ENCODE measurements at places on chromosomes 7 and 10.
A peak's percentile ranks its signal among the peaks of the same experiment; 100 is the strongest.

DNA sequence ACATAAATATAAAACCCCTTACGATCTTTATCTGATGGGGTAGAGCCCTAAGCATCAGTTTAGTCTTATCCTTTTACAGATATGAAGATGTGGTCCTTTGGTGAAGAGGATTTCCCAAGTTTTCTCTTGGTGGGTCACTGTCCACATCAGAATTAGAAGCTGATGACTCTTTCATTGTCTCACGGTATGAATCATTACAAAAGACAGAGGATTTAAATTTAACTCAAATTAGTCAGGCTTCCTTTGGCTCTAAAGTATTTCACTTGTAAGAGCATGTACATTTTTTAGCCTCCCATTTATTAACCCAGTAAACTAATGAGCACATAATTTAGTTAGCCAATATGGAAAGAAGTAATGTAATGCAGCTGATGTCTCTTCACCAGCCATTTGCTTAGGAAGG, 49.9 kb upstream of the TMEM26 start:
- DNase-seq: no peak

GRCh38 chr7:119270045-119270464, 1002.9 kb upstream of the KCND2 start:
- DNase-seq: no peak

DNA sequence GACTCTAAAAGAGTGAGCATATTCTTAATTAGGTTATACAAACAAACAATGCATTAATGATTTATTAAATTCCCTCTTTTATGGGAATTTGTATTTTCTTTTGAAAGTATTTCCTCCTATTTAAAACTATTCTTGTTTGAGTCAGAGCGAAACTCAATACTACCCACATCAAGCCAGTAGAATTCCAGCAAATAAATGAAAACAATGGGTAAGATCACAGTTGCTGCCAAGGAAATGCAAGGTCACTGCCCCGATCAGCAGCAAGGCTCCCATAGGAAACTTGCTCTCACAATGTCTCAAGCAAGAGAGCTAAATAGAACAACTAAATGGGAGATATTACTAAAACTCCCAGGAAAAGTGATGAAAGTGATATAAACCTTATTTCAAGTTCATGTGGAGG, 206.3 kb downstream of the THSD7A start:
- DNase-seq: no peak

DNA sequence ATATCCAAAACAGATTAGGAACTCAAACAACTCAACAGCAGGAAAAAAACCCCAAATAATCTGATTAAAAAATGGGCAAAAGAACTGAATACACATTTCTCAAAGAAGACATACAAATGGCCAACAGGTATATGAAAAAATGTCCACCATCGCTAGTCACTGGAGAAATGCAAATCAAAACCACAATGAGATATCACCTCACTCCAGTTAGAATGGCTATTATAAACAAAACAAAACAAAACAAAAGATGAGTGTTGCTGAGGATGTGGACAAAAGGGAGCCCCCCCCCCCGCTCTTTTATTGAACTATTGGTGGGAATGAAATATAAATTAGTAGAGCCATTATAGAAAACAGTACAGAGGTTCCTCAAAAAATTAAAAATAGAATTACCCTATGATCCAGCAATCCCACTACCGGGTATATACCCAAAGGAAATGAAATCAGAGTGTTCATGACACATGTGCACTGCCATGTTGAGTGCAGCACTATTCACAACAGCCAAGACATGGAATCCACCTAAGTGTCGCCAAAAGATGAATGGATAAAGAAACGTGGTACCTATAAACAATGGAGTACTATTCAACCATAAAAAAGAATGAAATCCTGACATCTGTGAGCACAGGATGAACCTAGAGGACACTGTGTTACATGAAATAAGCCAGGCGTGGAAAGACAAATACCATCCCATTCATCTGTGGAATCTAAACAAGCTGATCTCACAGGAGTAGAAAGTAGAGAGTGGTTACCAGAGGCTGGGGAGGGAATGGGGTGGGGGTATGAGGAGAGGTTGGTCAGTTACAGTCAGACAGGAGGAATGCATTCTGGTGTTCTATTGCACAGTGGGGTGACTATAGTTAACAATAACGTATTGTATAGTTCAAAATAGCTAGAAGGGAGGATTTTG, 78.1 kb upstream of the RHEB start:
- no peak for DNase-seq

GRCh38 chr10:122362621-122363020, 11.9 kb upstream of the PLEKHA1 start:
- no peak for DNase-seq

GRCh38 chr10:27513451-27514191, 9.5 kb downstream of the RAB18 start:
- DNase-seq: no peak

GRCh38 chr7:11194492-11194891, 220.8 kb downstream of the PHF14 start:
- DNase-seq: no peak

DNA sequence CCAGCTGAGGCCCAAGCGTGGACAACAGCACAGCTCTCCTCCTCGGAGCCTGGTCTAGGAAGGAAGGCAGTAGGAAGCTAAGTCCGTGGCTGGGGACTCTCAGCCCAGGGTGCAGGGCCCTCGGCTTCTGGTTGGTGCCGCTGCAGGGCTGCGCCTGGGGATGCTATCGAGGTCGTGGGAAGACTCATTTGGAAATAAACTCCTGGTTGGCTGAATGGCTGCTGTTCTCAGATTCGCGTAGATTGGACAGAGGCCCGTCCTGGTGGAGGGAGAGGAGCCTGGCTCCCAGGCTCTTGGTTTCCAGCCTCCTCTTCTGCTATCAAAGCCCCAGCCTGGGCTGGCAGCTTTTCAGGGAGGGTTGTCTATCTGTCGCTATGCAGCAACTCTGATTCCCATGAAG, 152.6 kb upstream of the FZD8 start:
- no peak for DNase-seq

DNA sequence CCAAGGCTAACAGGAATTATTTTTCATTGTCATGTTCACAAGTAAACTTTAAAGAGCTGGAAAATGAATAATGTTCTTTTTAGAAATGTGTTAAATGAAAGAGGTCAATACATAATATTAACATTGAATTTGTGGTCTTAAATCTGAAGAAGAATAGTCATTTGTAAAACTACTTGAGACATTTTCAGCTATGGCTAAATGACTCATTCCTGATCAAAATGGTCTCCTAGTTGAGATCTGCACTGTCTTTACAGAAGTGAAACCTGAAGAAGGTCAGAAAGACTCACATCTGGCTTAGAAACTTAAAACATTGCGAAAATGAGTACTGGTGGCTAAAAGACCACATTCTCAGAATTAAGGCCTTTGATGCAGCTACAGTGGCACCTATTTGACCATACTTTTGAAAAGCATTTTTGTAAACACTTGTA, 5.9 kb downstream of the PIK3CG start:
- no peak for DNase-seq

GRCh38 chr10:46530249-46531186, 25.9 kb downstream of the GPRIN2 start:
- DNase-seq: no peak

DNA sequence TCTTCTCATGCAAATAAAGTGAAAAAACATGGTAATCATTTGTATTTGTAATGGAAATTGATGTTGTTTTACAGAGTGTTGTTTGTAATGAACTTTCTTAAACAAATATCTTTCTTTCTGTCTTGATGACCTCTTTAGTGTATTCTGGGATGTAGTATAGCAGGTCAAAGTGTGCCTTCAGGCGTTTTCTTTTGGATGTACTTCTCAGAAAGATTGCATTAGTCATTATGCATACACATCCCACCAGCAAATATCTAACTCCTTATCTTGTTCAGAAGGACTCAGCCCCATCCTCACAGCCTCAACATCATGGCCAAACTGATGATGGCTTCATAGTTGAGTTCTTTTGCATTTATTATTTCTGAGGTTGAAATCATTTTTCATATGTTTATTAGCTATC, 124.7 kb downstream of the LRRC18 start:
- no peak for DNase-seq

DNA sequence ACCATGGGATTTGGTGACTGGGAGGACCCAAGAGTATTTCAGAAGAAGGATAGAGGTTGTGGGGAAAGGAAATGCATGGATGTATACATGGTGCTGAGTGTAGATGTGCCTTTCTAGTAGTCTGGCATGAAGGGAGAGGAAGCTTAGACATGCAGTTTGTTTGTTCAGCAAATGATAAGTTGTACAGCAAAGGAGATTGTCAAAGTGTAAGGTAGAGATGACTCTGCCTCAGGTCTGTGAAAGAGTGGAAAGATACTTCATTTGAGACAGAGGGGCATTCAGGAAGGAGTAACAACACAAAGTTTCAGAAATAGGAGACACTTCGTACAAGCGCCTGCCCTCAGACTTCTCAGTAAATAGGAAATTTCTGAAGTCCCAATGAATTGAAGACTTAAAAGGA, 152.3 kb downstream of the CELF2 start:
- no peak for DNase-seq

DNA sequence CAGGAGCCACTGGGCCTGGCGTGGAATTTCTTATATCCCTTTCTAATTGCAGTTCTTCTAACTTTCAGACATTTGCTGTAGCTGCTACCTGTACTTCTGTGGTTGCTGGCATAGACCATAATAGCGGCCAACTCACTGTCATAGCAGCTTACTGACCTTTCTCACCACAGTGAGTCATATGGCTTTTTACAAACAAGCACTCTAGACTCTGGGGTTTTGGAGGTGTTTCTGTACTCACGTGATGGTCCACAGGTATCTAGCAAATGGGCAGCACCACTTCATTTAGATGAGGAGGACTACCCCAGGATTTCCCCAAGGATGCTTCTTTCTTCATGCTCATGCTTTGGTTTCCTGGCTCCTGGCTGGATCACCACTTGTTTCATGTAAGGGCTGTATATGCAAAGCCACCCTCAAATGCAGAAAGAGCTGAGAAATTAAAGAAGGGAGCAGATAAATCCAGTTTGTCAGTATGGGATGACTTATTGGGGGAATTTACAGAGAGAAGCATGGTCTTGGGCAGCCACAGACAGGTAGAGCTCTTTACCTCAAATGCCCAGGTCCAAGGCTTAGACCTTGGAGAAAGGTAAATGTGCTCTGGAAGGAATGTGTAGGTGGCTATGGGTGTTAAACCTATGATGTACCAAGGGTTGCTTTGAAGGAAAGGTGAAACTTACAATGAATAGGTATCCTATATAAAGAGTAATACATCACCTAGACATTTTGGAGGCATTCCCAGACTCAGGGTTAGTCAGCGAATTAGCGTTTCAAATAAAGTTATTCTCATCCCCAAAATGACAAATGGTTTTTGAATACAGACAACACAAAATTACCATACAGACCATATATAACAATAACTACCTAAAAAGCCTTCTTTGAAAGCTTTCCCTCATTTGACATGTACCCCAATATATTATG, 15.9 kb upstream of the SLC25A16 start:
- no peak for DNase-seq

DNA sequence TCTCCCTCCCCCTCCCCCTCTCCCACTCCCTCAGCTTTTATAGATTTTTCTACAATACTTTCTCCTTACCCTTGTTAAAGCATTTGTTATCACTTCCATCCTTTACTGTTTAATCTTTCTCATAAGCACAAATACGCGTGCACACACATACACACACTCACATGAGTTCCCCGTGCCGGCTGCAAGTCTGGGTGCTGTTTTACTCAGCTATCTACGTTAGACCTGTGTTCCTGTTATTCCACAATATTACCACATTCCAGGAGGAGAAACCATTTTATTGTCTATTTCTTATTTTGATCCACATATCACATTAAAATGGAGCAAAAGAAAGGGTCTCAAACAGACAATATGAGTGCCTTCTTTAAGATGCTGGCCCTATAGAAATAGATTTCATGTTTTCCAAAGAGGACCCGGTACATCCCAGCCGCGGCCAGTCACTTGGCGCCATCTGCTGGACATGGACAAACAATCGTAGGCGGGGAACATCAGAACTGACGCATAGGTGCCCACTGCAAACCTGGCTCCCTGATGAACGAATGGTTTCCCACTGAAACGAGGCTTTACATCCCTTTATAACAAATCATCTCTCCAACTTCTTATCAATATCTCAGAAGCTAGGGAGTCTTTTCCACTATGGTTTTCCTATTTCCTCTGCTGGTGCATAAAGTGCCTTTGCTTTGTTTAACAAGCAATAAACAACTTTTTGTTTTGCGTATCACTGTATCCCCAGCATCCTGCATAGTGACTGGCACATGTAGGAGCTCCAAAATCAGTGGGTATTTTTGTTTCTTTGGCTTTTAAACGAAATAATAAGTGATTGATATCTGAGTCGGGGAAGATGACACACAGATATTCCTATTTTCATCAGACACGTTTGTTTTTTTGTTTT, 25.2 kb upstream of the OPTN start:
- DNase-seq: peak; percentile 11

DNA sequence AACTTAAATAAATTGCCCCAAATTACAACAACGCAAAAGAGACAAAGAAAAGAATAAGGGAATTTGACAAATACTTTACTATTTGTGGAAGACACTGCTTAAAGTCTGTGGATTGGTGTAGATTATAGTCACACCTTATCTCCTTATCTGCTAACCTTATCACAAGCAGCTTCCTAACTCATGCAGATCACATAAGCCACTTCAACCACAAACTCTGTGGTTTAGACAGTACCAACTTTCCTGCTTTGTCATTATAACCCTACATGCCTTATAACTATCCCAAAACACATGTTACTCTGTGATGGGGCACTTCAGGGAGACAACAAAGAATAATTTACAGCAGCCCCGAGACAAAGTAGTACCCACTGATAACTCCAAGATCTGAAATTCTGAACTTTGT, 41.5 kb upstream of the PPP3CB start:
- no peak for DNase-seq

- DNase-seq: no peak
Measured at GRCh38 chr10:96714746-96715255, 5.5 kb downstream of the PIK3AP1 start.

DNA sequence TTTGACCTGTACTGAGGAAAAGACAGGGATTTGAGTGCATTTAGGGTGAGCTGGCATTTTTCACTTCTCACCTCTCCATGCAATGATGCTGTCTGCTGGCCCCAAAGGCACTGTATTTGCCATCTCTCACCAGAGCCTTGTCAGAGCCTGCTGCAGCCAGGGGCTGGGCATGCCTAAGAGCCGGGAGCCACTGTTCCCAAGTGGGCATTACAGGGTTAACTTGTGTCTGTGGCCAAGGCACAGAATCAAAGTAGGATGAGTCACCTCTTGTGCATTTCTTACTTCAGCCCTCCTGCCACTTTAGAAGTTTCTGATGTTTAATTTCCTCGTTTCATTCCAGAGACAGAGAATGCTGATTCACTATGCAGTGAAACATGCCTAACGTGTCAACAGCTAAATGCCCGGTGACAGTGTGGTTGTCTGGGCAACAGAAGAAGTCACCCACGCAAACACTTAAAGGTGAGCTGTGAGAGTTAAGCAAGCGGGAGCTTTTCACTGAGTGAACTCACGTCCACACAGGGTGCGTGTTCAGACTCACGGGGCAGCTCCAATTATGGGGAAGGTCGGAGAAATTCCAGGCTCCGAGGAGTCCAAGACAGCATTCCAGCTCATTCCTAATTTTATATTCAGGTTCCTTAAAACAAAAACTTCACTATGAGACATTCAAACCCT, 57.1 kb upstream of the IGFBP3 start:
- no peak for DNase-seq
